ENCODE measurements at places on chromosomes 12 and 14.

DNA sequence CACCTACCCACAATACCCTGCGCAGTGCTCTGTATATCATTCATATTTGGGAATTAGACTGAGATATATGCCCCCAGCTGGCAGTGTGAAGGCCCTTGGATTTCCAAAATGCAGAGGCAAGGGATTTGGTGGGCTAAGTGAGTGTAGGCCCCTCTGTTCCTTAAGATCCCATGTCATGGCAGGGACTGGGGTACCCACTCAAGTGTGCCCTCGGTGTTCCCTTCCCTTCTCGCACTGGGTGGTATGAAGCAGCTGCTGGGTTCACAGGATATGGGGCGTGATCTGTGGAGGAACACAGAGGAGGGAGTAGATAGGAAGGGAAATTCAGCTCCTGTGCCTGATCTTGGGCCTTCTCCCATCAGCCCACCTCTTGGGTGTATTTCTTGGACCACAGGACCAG, 63.1 kb upstream of the VASH1 start:
- DNase-seq: no peak

DNA sequence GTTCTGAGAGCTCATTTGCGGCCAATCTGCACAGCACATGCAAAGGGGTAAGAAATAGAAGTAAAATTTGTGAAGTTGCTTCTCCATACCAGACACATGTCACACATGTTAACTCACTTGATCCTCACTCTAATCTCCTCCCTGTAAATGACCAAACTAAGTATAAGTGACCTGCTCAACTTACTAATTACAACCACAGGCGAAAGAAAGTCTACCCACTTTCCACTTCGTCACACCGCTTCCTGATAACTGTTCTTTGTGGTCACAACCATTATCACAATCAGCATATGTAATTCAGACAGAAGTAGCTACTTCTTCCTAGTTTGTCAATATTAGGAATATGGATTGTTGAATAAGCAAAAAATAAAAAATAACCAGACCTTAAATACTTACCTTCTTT, 293.7 kb upstream of the CLEC14A start:
- DNase-seq: no peak

DNA sequence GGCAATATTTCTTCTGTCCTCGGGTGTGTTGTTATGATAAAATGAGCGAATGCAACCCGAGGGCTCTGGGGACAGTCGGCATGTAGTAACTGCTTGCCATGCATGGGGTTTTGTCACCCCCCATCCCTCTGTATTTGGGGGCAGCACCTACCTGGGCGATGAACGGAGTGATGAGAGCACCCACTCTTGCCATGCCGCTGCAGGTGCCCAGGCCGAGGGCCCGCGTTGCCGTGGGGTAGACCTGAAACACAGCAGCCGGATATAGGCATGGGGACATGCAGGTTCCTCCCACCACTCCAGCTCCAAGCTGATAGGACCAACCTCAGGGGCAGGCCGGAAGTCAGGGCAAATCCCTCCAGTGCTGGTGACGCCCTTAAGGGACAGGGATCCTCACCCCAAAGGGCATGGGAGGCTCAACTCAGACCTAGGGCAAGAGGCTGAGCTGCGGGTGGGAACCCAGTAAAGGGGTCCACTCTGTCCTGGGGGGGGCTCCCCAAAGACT, 35.8 kb downstream of the DAO start:
- DNase-seq: no peak

- DNase-seq: no peak
These were observed 256.9 kb downstream of the ZFP36L1 start for GRCh38 chr14:68536018-68536410.

DNA sequence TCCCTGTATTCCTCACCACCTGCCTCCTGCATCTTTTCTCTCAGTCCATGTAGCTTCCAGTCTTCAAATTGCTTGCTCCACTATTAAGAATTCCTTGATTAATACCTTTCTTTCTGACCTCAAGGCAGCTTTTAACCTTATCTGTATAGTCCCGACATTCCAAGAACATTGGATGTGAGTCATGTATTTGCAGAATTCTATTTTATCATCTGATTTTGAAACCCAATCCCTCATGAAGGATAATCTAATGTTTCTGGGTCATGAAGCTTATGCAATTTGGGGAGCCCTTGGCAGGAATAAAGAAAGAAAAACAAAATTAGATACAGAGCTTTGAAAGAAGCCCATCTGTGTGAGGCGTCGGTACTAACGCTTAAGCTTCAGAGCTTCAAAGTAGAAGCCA, 63.4 kb upstream of the CCND2 start:
- no peak for DNase-seq

- no peak for DNase-seq
These were observed 65.1 kb upstream of the ST8SIA1 start for GRCh38 chr12:22399464-22400180.

- DNase-seq: no peak
These were observed 63.5 kb downstream of the FGD4 start for GRCh38 chr12:32462908-32463307.

DNA sequence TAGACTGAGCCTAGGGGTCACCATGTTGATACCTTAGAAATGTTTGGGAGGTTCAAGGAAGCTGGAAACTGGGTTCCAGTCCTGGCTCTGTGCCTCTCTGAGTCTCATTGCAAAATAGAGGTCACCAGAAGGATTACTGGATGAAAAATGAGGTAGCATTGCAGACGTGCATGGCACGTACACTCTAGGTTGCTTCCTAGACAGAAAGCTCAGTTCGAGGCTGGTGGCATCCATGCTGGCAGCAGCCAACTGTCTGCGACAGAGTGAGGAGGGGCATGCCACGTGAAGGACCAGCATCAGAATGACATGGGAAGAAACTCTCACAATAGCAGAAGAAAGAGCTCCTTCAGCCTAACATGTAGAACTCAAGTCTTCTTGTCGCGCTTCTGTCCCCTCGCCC, 4.6 kb upstream of the CYP46A1 start:
- DNase-seq: no peak

GRCh38 chr14:96065661-96066459, 26.7 kb downstream of the C14orf132 start:
- DNase-seq: no peak

- DNase-seq: peak; percentile 69
These were observed 499 bp downstream of the DGLUCY start for GRCh38 chr14:91114079-91115065.

DNA sequence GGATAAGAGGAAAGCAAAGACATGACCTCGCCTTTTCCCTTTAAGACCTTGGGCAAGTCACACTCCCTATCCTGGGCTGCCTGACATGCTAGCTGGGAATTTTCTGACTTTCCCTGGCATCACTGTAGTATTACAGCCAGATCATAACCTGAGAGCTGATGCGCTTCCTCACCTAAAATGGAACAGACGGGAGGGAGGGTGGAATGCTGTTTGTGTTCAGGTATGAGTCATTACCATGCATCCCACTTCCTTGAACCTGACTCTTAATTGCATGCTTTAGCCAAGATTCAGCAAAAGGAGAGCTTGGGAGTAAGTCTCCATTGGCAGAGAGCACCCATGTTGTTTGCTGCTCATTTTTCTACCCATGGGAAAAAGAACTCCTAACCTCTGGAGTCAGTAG, 156.5 kb downstream of the KCNK10 start:
- no peak for DNase-seq

DNA sequence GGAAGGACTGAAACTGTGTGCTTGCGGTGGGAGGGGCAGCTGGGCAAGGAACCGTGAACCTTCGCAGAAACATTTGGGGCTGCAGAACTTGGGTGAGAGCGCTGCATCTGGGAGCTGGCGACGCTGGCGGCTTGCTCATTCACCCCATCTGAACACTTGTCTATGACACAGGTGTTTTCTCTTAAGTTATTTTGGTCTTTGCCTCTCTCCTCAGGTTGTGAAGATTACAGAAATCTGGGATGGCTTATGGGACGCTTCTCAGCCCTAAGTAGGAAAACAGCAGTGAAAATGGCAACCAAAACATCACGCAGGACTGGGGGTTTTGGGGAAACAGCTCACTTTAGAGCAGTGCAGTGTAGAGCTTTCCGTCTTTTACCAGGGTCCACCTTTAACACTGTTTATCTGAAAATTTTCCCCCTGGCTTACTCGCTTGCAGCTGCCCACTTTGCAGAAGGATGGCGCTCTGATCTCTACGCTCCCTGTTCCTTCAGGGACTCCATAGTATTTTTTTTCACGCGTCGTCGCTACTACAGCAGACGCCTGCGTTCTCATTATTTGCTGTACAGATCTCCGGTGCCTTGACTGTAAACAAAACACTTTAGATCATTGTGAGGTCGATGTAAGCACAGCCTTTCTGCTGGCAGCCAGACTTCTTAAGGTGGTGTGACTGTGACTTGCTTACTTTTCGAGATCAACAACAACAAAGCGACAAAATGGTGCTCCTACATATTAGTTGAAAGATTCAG, 2.7 kb upstream of the CDKN1B start:
- DNase-seq: peak; percentile 65

- no peak for DNase-seq
These were observed 55.0 kb upstream of the PCED1B start for GRCh38 chr12:47024463-47024862.

DNA sequence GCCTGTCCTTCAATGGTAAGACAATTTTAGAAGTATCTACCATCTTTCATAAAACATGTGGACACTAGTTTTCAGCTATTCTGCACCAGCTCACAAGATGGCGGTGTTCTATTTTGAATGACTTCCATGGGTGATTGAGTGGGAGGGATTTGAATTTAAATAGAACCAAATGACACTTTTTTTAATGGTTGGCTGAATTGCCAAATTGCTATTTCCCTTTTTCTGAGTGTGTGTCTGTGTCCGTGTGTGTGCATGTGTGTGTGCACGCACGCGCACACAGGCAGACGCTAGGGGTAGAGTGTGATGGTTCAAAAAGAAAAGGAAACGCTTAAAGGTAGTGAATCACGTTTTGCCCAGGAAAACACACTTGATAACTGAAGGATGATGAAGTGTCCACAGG, 362.6 kb downstream of the DAD1 start:
- peak; percentile 20 for DNase-seq

All from ACHN (cell line).